ENCODE measurements at places on chromosomes 5 and 9.

DNA sequence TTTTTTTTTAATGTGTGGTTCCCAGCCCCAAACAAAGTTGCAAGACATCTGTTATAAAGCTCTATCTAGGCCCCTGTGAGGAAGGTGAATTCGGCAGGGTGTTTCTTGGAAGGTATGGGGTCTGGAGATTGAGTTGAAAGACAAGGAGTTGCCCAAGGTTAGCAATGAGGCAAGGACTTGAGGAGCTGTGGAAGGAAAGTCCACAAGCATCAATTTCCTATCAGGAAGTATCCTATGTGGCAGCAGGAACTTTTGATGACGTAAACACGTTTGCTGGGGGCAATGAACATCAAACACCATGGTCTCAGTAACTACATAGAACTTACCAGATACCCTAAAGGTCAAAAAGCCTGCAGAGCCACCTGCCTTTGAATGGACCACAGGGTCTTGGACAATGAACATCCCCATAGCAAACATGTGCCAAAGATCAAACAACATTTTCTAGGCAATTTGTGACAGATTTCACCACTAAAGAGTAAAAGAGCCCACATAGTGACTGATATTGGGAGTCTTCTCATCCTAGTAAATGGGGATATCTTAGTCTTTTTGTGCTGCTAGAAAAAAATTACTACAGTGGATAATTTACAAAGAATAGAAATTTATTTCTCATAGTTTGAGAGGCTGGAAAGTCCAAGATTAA, 145.1 kb downstream of the GCNT1 start:
- DNase-seq: no peak

DNA sequence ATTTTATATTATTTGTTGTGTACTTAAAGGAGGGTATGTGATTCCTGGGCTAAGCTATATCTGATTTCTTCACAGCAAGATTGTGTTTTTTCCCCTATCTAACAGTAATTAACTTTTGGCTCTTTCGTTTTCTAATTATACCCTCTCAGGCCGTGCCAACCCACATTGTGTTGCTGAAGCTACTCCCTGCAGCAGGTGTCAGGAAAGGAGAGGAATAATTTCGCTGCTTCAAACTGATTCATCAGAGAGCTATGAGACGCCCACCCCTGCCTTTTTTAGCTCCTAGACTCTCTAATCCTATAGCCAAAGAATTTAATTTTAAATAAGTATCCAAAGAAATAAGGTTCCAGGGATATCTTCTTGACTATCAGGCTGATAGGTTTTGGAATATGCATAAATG, 3.8 kb downstream of the CAVIN4 start:
- DNase-seq: no peak

DNA sequence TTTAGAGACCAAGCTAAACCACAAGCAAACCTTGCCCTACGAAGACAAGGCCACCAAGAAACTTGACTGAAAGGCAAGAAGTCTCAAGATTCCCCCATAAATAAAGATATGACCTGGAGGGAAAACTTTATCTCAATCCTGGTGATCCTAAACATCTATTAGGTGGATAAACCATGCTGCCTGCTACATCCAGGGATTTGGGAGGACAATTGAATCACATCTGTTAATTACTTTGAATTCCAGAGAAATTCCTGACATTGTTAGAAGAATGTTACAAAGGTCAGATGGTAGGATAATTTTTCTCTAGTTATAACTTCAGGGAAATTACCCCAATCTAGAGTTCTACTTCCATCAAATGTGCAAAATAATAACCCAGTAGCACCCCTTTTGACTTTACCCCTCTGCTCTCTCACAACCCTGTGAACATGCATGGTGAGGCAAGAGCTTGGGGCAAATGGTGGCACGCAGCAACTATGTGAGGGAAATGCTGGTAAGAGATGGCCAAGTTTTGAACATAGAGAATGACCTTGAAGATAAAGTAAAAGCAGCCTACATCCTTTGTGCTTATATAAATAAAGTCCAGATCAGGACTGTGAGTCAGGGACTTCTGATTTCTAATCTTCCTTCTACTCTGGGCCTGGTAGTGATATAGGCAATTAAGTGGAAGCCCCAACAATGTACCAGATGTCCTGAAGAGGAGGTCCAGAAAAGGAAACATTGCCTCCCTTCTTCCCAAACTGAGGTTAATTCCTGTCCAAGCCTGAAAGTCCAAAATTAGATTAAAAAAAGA, 57.1 kb upstream of the PTGER4 start:
- no peak for DNase-seq

GRCh38 chr5:125583321-125584139, 837.1 kb upstream of the ZNF608 start:
- no peak for DNase-seq

DNA sequence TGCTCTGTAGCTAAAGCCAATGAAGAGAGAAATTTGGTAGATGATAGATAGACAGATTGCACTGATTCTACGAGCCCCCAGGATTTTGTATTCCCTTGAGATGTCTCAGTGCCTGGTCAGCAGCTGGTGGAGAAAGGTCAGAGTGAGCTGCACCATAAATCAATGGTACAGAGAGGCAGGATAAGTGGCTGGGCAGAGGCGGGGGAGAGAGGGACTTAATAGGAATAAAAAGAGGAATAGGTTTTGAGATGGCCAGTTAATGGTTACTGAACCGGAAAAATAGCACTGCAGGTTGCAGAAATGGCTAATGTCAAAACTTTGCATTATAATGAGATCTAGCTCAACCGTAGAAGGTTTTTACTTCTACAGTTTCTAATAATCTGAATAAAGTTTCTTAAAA, 47.9 kb upstream of the SLC12A2 start:
- no peak for DNase-seq

Data from urothelium cell line (cell line).